ENCODE measurements at places on chromosomes 12 and 14. TPM values are rescaled to one million over a fixed set of nuclear protein-coding genes. Genes with fewer than 3 reads are reported as not detected.

The DTX3 gene
- 7.3 TPM for polyA plus RNA-seq

The TMPRSS12 gene
- polyA plus RNA-seq = not detected

The PDE3A gene
- polyA plus RNA-seq = not detected

DNA sequence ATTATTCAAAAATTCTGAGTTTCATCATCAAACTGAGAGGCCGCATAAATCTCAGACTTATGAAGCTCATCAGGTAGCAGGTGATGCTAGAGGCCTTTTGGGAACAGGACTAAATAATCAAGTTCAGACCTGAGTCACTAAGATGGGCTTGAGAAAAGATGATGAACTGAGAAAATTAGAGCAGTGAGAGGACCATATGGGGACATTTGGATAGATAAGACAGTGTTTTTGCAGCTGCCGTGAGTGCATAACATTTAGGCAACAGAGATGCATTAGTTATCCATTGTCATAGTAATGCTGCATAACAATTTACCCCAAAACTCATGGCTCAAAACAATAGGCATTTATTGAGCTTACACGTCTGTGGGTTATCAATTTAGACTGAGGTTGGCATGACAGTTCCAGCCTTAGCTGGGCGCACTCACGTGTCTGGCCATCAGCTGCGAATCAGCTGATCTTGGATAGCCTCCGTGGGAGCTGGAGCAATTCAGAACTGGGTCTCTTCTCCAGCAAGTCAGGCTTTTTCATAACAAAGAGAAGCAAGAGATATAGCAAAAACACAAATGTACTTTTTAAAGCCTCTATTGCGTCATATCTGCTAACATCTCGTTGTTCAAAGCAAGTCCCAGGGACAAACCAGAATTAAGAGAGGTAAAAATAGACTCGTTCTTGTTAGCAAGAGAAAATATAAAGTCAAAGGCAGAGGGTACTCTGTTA lies 72.8 kb downstream of the CAPZA3 start:
- no peak for DNase-seq

- DNase-seq = no peak
Observed at GRCh38 chr12:52076811-52077210, 2.7 kb upstream of the SMIM41 start.

GRCh38 chr12:124006085-124006845 lies 33.2 kb downstream of the ZNF664 start:
- peak; percentile 68 for DNase-seq
